ENCODE measurements at places on chromosomes 7 and 10.

GRCh38 chr10:103715430-103715829 lies 139.9 kb downstream of the SH3PXD2A start:
- no peak for DNase-seq

GRCh38 chr7:27917774-27918314 lies 177.9 kb downstream of the TAX1BP1 start:
- no peak for DNase-seq

GRCh38 chr10:114391599-114391998 lies 12.7 kb downstream of the AFAP1L2 start:
- DNase-seq = no peak

DNA sequence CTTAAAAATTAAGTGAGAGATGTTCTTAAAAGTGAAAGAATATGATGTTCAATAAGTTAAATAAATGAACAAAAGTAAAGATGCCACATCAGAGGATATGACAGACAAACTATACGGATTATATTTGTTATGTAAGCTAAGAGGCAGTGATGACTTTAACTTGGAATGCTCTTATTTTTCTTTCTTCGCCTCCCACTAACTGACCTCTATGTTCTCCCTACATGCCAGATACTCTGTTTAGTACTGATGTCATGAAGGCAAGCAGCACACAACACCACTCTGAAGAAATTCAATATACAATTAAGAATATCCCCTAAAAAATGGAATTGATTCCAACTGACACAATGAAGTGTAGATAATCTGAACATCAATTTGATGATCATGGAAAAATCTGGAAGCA lies 223.4 kb downstream of the DOCK4 start:
- no peak for DNase-seq

DNA sequence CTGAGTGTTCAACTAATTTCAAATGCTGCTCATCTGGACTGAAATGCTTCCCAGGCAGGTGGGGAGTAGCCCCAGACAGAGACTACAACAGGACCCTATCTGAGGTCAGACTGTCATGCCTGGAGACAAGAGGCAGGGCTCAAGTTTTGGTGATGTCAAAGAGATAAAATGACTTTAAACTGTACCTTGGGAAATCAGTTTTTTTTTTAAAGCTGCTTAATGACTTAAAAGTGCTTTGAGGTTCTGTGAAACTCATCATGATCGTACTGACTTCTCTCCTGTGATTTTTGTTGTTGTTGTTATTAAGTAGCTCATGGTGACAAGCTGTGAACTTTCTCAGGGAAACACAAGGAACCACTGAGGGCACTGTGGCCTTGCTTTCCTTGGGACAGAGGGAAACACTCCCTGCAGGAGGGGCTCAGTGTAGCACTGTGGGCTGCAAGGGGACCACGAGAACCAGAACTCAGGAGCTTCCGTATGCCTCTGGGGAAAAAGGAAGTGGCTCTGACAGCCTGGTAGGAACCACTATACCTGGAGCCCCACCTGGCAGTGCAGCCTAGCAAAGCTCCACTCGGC lies 9.5 kb downstream of the HIPK2 start:
- no peak for DNase-seq

DNA sequence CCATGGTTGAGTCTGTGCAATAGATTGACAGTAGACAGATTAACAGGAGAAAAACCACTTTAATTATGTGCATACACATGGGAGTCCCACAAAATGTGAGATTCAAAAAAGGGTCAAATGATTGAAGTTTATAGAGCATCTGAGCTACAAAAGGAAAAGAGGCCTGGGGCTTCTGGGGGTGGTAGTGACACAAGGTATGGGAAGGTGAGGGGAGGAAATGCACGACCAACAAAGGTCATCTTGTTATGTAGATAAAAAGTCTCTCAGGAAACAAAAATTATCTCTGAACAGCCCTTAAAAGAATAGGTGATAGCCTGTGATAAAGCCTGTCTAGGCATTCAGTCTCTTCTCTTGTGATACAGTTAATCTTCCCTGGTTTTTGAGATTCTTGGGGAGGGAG lies 141.7 kb downstream of the SEC23IP start:
- no peak for DNase-seq

GRCh38 chr7:4174884-4175283 lies 507.2 kb upstream of the FOXK1 start:
- DNase-seq = no peak

GRCh38 chr10:75286901-75287300 lies 51.1 kb upstream of the COMTD1 start:
- DNase-seq = no peak

GRCh38 chr7:26449175-26450165 lies 157.8 kb downstream of the SNX10 start:
- DNase-seq = no peak

Data from BE2C (cell line).